Esophagus mucosa (tissue), 1 donor: ENCODE measurements at places on chromosomes 7 and 10. TPM values are rescaled to one million over a fixed set of nuclear protein-coding genes. Genes with fewer than 3 reads are reported as not detected.

DNA sequence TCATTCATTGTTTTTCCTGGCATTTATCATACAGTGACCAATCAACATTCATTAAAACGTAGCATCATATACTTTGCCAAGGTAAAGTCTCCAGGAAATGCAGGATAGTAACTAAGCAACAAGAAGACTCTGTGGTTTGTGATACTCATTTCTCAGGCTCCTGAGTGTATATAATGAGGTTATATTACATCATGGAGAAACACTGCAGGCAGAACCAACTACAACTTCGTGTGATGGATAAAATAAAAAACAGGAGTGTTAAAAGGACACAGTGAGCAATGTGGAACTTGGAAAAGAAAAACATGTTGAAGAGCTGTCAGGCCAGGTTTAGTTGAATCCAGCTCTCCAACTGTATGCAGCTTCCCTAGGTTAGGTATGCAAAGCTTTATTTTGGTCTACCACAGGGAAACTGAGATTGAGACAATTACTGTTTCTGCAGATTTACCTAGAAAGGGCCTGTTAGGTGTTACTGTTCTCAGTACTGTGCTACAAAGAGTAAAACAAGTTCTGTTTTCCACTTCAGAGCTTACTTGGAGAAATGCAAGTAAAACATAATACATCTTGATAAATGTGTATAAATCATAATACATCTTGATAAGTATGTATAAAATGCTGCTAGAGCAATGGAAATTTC lies 7.8 kb upstream of the CCNY start:
- ATAC-seq: no peak

DNA sequence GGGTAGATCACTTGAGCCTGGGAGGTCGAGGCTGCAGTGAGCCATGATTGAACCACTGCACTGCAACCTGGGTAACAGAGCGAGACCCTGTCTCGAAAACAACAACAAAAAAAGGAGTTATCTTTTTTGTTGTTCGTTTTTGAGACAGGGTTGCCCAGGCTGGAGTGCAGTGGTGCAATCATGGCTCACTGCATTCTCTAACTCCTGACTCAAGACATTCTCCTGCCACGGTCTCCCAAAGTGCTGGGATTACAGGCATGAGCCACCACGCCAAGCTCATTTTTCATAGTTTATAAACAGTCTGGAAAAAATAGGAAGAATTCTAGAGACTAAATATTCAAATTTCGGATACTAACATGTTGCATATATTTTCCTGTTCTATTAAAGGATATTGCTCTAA lies 29.4 kb downstream of the SFXN4 start:
- no peak for ATAC-seq

H2BK1 gene
- not detected for total RNA-seq

SHH gene
- total RNA-seq: not detected

CTAGE4 gene
- 3.1 TPM for total RNA-seq

- no peak for ATAC-seq
Measured at GRCh38 chr10:62870866-62871265, 54.7 kb upstream of the EGR2 start.

DNA sequence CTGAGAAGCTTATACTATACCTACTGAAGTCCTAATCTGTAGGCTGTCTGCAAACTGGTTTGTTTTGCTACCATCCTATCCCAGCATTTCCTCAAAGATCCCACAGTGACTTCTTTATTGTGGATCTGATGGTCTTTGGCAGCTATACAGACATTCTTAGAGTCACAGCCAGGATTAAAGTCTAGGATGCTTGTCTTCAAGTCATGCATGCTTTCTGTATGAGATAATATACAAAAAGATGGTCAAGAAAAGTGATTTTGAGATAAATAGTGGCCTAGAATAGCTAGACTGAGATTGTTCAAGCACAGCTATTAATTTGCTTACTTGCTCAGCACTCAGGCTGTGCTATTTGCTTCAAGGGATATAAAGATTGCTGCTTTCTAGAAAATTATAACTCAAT lies 454.4 kb downstream of the AUTS2 start:
- ATAC-seq: no peak

DNA sequence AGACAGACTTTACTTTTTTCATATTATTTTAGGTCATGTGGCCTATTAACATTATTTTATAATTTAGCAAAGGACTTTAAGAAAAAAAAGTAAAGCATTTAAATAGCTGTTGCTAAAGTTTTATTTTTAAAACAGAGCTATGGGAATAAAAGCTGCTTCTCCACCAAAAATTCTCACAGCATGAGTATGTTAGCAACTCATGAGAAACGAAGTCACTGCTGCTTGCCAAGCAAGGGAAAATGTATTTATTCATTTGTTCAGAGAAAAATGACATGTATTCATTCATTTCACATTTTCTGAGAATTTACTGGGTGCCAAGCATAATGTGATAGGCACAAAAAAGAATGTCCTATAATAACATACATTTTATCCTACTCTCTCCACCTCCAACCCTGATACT lies 5.1 kb downstream of the LRRC72 start:
- ATAC-seq: no peak
